ENCODE measurements at places on chromosomes 1 and 21. TPM values are rescaled to one million over a fixed set of nuclear protein-coding genes. Genes with fewer than 3 reads are reported as not detected.

DNA sequence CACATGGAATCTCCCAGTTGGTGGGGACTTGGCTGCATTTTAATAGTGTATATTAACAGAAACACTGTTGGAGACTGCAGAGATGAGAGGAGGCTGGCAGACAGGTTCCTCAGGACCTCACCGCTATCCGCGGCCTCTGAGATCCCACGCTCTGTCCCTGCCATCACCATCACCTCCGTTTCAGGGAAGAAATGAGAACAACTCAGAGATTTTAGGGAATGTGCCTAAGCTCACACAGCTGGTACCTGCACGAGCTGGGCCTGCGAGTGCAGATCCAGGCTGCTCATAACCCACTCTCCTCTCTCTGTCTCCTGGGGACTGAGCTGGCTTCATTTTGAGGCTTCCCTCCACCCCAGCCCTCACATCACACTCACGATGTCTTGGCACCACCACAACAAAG is 62.0 kb downstream of the UMODL1 start:
- DNase-seq, result no peak
- no peaks in the 10 kb centered on the region for H3K4me1 ChIP-seq
- H3K27me3 ChIP-seq, result no peaks in the 10 kb centered on the region
- no peak overlapping the region for H3K27ac ChIP-seq
- no peaks in the 10 kb centered on the region for H3K36me3 ChIP-seq

- no peaks in the 10 kb centered on the region for H3K4me1 ChIP-seq
- no peak overlapping the region for H3K4me3 ChIP-seq
- no peak overlapping the region for H3K27ac ChIP-seq
- no peak for DNase-seq
- no peaks in the 10 kb centered on the region for H3K36me3 ChIP-seq
These were observed 38.9 kb downstream of the ZC3H11B start for GRCh38 chr1:219573960-219574359.

DNA sequence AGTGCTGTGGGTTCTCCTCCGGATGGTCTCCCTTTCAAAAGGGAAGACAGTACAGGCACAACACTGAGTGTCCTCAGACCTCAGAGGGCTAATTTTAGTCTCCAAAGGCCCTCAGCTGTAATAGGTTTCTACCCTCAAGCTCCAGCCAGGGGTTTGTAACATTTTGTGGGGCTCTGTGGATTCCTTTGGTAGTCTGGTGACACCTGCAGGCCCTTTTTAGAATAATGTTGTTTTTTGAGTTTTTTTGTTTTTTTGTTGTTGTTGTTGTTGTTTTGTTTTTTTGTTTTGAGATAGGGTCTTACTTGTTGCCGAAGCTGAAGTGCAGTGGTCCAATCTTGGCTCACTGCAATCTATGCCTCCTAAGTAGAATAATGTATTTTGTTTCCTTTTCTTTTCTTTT is 15.0 kb upstream of the TMEM201 start:
- H3K4me3 ChIP-seq, result no peak overlapping the region
- no peaks in the 10 kb centered on the region for H3K27me3 ChIP-seq
- H3K36me3 ChIP-seq, result no peaks in the 10 kb centered on the region
- H3K27ac ChIP-seq, result no peak overlapping the region
- peaks cover 11% of the 10 kb centered on the region for H3K4me1 ChIP-seq
- no peak for DNase-seq

C1QB gene
- total RNA-seq, result 30.6 TPM

CR1L gene
- total RNA-seq, result not detected

PODN gene
- total RNA-seq, result 15.9 TPM

CA6 gene
- total RNA-seq, result not detected

ICOSLG gene
- total RNA-seq, result 0.17 TPM

ZNHIT6 gene
- 7.3 TPM for total RNA-seq

Data from gastrocnemius medialis (tissue), 4 donors.